Inflammatory macrophage treated with lipopolysaccharide for 4 hours (primary cell): ENCODE measurements at places on chromosomes 7 and 10.

DNA sequence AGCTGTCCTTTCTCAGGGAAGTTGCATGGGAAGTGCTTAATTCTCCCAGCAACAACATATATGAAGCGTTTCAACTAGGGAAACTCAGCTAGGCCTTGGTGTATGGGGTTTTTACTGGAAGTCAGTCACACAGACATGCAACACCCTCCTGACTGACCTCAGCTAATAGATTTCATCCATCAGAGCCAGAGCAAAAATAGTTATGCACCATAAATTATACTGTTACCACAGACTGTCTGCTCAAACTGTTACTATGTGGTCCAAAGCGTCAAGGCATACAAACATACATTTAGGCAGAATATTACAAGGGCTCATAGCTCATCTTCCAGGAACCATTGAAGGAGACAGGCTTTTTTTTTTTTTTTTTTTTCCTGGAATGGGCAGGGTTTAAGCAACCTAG lies 417.9 kb downstream of the ANKRD7 start:
- DNase-seq, result no peak

DNA sequence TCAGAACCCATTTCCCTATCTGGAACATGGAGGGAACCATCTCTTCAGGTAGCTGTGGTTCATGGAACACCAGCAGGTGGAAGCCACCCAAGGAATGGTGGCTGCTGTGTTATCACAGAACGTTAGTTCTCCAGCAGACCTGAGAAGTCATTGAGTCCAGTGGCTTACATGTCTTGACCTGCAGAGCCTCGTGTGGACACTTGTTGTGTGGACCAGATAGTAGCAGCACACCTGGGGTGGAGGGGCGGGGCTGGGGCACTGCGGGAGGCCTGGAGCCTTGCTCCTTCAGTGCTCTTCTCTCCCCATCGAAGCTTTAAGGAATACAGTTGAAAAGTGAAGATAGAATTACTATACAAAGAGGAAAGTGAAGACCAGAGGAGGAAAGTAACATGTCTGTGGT lies 42.4 kb downstream of the VWA2 start:
- no peak for DNase-seq

GRCh38 chr10:58641095-58641531 lies 128.4 kb downstream of the BICC1 start:
- DNase-seq, result peak; percentile 84

DNA sequence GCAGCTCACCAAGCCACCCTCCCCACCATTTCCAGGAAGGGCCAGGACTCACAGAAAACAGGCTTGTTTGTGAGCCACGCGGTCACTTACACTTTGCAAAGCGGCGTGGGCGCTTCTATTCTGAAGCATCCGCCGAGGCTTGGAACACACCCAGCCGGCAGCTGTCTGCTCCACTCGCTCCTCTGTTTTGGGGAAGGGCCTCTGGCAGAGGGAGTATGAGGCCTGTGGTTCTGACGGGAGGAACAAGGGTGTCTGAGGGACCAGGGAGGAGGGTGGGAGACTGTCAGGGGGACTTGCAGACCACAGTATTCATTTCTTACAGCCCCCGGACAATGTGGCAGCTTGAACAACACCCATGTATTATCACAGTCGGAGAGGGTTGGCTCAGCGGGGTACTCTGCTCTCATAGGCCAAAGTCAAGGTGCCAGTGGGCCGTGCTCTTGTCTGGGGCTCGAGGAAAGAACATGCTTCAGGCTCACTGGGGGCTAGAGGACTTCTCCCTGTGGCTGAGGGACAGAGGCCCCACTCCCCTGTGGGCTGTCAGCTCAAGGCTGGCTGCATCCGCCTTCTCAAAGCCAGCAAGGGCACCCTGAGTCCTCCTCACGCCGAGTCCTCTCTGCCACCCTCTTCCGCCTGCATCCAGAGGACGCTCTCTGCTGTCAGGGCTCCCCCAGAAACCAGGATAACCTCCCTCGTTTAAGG lies 60.4 kb upstream of the FAM20C start:
- peak; percentile 76 for DNase-seq

- peak; percentile 51 for DNase-seq
Observed at GRCh38 chr7:25565949-25566348, 337.7 kb upstream of the NPVF start.

- no peak for DNase-seq
Observed at GRCh38 chr7:100464210-100464660, at the start of gene SPACDR. Gene SPACDR (minus strand): TSS chr7:100464260. CDS start chr7:100464025, 235 bp downstream.

DNA sequence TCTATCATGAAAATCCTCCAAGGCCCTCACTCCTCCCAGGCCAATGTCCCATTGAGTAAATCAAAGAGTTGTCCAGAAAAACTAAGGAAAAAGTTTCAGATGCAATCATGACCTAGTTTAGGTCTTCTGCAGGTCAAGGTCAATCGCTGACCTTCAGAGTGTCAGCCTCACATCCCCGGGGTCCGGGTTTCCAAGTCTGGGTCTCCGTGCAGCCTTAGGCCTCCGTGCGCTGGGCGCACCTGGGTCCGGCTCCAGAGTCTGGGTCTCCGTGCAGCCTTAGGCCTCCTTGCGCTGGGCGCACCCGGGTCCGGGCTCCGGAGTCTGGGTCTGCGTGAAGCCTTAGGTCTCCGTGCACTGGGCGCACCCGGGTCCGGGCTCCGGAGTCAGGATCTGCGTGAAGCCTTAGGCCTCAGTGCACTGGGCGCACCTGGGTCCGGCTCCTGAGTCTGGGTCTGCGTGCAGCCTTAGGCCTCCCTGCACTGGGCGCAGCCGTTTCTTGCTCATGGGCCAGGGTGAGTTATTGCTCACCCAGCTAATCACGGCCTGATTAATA lies 236.2 kb downstream of the TCERG1L start:
- no peak for DNase-seq
